Stomach (tissue), 19 donors: ENCODE measurements at places on chromosomes 2 and 18. TPM values are rescaled to one million over a fixed set of nuclear protein-coding genes. Genes with fewer than 3 reads are reported as not detected.

- peak; percentile 87 for DNase-seq
Measured at GRCh38 chr2:227033471-227034148, 130.4 kb downstream of the COL4A4 start.

Gene NGEF
- total RNA-seq = 30.9 TPM

Gene ERICH2
- total RNA-seq = not detected

Gene RAPGEF4
- total RNA-seq = 13.6 TPM
